ENCODE measurements at places on chromosomes 6 and 20.

- DNase-seq, result no peak
These were observed 42.5 kb downstream of the SLC24A3 start for GRCh38 chr20:19254956-19255355.

DNA sequence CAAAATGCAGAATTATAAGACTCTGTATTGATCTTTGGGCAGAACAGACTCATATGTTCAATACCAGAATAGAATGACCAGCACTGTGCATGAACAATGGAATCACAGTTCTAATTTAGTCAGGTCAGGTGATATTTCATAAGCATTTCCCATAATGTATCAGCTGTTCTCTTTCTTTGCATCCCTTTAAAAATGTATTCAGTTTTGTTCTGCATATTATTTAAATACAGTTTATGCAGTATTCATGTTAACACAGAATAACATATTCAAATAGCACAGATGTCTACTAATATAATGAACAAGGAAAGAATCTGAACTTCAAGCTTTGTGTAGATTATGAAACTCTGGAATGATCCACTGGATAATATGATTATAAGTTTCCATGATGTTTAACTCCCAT, 128.5 kb downstream of the LAMP5 start:
- DNase-seq, result no peak

- no peak for DNase-seq
These were observed 42.5 kb downstream of the LYRM2 start for GRCh38 chr6:89596056-89596455.

- DNase-seq, result no peak
These were observed 150.2 kb downstream of the LPA start for GRCh38 chr6:160513836-160514235.

DNA sequence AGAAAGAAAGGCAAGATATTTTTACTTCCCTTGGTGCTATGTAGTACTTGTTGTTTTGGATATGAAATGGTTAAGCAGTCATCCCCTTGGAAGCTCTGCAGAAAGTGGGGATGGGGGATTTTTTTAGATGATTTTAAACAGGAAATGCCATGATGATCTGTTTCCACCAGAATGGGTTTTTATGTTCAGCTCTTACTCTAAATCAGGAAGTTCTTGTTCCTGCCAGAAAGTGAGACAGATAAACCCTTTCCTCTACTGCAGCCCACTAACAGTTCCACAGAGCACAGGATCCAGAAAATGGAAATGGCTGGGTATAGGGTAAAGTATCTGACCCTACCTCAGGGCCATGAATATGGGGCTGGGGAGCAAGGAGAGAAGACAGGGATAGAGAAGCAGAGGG, 32.1 kb upstream of the PPP1R3G start:
- no peak for DNase-seq

DNA sequence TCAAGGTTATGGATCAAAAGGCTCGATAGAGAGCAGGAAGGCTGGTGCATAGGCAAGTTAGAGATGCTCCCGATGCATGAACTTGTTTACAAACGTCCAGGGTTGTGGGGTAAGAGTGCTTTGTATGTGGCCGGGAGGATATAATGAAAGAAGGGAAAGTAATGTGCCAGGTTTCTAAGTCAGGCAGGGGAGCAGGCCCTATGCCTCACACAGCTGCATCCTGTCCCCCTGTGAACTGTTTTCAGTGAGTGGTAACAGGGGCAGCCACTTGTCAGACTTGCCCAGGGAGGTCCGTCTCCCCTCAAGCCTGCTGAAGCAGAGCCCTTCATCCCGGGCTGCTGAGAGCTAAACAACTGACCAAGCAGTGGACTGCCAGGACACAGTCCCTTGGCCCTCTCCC, 19.4 kb downstream of the KCNK5 start:
- DNase-seq, result no peak

GRCh38 chr20:25238319-25239037, 9.4 kb upstream of the PYGB start:
- no peak for DNase-seq

DNA sequence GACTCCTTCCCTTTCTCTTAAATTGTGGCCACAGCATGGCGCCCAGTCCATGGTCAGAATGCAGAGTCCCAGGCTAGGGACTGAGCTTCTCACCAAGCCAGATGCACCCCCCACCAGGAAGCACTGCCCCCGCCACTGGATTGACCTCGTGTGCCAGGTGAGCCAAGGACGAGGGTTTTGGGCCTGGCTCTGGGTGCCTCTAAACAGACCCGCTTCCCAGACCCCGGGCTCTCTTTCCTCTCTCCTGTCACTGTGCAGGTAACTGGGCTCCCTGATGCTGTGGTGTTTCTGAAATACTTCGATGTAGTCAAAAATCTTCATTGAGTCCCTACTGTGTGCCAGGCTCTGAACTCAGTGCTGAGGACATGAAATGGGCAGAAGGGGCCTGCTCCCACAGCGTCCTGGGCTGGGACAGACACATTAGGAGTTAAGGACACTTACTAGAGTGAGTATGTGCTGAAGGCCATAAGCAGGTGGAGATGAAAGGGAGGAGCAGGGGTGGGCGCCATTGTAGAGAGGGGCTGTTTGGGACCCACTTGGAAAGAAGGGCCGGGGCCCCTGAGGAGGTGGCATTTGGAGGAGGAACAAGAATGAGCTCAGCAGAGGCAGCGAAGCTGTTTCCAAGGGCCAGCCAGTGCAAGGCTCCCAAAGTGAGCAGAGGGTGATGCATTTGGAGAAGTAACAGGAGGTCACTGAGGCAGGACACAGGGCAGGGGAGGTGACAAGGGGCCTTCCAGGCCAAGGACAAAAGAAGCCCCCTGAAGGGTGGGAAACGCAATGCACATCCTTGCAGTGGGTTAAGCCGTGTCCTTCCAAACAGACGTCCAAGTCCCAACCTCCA, 217.1 kb downstream of the ANKRD60 start:
- DNase-seq, result no peak

GRCh38 chr6:71982389-71982788, 96.0 kb downstream of the RIMS1 start:
- no peak for DNase-seq

DNA sequence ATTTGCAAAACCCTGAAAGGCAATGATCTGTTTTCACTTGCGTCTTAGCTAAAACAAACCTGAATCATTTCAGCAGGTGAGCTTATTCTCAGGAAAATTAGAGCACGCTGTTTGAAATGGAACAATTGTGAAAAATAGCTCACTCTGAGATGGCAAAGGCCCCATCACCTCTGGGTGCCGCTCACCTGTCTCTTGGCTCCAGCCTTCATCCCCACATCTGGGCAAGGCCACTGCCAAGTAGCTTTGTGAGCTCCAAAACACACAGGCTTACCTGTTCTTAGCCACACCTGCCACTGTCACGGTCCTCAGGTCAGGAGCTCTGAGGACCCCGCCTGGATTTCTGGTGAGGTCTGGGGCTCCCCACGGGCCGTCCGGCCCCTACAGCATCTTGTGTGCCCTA, 66.7 kb downstream of the SMOC2 start:
- no peak for DNase-seq

GRCh38 chr6:56238352-56238751, 9.0 kb downstream of the COL21A1 start:
- DNase-seq, result no peak

DNA sequence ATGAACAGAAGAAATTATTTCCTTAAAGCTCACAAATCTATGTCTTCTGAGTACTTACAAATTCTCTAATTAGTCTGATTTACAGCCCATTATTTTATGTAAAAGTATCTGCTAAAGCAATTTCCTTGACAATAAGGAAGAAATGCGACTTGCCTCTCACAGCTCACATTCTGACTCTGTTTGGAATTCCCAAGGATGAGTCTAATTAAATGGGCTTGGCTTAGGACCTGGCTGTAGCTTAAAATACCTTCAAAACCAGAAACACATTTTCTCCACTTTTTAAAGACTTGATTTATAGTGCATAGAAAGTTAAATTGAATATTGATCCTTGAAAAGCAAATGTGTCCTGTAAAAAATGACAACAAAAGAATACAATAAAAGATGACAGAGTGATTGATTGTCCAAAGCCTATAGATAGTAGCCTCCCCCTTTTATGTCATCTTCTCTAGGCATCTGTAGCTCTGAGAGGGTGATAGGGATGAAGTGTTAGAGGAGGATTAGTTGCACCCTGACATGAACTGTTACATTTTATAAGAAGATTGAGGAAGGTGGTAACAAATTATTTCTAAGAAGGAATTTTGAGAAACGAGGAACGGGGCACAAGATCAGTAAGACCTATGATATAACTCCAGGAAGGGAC, 118.9 kb downstream of the MACROD2 start:
- DNase-seq, result no peak
